ENCODE measurements at places on chromosomes 5 and 9. TPM values are rescaled to one million over a fixed set of nuclear protein-coding genes. Genes with fewer than 3 reads are reported as not detected.

Gene NR5A1
- polyA plus RNA-seq = not detected

GRCh38 chr9:118577121-118577520, 792.1 kb downstream of the BRINP1 start:
- no peak for DNase-seq

DNA sequence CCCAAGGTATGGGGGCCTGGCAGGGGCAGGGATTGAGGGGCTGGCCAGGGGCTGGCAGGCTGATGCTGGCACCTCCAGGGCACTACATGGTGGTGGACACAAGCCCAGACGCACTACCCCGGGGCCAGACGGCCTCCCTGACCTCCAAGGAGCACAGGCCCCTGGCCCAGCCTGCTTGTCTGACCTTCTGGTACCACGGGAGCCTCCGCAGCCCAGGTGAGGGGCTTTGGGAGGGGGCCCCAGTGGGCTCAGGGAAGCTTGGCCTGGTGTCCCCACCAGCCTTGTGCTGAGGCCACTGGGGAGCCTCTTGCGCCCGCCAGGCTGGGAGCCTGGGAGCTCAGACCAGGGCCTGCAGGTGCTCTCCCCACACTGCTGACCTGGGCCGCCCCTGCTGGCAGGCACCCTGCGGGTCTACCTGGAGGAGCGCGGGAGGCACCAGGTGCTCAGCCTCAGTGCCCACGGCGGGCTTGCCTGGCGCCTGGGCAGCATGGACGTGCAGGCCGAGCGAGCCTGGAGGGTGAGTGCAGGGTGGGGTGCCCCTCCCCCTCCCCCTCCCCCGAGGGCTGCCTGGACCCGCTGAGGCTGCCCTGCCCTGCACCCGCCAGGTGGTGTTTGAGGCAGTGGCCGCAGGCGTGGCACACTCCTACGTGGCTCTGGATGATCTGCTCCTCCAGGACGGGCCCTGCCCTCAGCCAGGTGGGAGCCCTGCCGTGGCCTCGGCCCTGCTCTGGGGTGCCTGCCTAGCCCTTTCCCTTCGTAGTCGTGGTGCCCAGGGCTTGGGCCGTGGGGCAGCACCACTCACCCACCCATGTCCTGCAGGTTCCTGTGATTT, 5.7 kb downstream of the MAMDC4 start:
- DNase-seq = no peak

DNA sequence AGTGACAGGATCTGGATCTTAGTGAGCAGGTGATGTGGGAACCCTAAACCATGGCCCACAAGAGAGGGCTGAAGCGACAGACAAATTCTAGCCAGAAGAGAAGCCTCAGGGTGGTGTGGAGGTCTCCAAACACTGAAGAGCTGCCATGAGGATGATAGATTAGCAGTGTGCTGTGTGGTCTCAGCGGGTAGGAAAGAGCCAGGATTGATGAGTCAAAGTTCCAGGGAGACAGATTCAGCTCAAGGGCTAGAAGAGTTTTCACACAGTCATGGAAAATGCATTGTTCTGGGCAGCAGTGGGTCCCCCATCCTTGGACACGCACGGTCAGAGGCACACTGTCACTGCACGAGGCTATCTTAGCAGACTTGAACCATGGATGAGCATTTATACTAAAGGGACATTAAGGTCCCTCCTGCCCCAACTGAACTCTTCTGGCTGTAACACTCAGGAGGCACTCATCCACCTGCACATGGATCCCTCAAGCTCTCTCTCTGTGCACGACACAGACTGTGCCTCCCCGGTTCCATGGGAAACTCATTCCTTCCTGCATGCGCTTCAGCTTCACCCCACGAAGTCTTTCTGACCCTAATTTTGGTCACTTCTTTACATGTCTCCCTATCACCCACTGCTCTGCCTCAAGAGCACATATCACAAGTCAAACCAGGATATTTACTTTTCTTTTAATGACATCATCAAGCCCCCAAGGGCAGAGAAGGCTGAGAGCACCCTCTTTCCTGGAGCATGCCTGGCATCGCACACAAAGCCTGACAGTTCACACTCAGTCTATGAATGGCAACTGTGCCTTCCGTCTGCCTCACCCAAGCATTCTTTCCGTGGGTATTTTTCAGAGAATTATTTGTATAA, 84.8 kb downstream of the TLE1 start:
- no peak for DNase-seq

DNA sequence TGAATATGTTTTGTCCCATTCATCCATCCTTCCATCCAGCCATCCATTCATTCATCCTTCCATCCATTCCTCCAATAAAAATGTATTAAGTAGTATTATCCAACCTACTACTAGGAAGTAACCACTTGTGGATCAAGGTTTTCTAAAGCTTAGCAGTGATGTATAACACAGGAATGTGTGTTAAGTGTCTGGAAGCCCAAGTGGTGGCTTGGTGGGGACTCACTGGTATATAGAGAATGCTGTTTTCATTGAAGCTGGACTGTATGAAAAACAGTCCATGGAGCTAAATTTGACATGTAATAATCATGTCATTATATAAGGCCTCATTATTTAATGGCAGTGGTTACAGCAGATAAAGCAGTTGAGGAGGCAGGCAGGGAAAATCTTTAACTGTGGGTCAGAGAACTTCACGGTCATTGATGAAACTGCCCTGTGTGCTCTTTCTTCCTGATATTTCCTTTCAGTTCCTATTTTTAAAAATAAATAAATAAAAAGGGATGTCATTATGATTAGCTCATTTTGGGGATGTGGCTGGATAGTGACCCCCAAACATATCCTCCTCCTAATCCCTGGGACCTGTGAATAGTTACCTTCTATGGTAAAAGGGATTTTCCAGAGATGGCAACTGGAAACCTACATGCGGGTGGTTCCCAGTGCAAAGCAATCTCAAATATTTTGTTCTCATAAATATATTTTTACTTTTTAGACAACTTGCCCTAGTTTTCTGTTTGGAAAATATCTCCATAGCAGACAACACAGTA, 82.3 kb downstream of the DAPK1 start:
- no peak for DNase-seq
